Aorta (tissue), 5 donors: ENCODE measurements at places on chromosomes 3 and 15. TPM values are rescaled to one million over a fixed set of nuclear protein-coding genes. Genes with fewer than 3 reads are reported as not detected.

DNA sequence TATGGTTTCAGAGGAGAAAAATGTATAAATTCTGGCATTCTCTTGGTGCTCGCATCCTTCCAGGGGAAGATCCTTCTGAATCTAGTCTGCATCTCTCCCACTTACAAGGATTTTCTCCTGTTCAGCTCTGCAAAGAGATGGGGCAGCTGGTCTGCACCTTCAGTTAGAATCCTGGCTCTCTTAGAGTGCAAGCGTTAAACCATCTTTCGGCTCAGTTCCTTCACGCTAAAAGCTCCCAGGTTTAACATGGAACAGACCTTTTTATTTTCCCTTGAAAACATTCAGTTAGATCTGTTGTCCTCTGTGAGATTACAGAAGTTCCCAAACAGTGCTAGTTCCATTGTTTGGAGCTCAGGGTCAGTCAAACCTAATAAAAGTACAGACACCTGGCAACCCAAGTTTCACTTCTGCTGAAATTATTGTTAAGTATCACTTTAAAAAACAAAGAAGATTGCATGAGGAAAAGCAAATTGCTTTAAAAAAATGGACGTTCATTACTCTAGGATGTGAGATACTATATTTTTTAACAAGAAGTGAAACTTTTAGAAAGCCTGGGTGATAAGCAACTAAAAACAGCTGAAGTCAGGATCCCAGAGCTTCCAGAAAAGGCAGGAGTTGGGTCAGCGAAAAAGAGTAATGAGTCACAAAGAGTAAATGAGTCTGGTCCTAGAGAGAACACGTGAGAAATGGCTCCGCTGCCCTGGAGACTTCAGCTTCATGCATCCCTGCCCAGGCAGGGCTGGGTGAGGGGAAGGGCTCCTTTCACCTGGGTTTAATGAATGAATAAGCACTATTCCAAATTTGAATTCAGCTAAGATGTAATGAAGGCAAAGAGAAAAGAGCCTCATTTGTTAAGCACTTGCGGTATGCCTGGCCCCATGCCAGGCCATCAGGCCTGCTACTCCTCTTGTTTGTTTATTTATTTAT is 63.3 kb downstream of the ABTB1 start:
- no peak for DNase-seq
- no peaks in the 10 kb centered on the region for H3K27me3 ChIP-seq
- no peaks in the 10 kb centered on the region for H3K36me3 ChIP-seq

ARPIN gene
- total RNA-seq = 35.4 TPM

GOLGA8G gene
- not detected for total RNA-seq

GRCh38 chr15:89087161-89087829 is 961 bp upstream of the ABHD2 start:
- no peaks in the 10 kb centered on the region for H3K27me3 ChIP-seq
- peak overlapping the region; percentile 75 for H3K27ac ChIP-seq
- DNase-seq = no peak
- no peaks in the 10 kb centered on the region for H3K36me3 ChIP-seq

DNA sequence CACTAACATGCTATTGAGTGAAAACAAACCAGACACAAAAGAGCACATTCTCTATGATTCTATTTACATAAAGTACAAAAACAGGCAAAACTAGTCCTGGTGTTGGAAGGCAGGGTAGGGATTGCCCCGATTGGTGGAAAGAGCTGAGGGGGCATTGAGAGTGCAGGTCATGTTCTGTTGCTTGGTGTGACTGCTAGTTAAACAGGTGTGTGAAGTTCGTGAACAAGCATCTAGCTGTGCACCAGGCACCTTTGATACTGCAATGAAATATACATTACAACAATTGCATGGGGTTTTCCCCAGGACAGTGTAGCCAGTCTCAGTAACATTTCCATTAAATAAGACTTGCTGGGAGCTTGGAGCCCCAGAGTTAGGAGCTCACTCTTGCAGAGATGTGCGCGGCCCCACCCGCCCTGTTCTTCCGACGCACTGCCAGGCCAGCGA is 26.3 kb upstream of the THRB start:
- H3K27ac ChIP-seq = peak overlapping the region; percentile 20
- peaks cover 4% of the 10 kb centered on the region for H3K4me1 ChIP-seq
- DNase-seq = no peak
- H3K4me3 ChIP-seq = peak overlapping the region; percentile 82

GRAMD1C gene
- 2.7 TPM for total RNA-seq

DISP2 gene
- total RNA-seq = 0.60 TPM

- no peak for DNase-seq
- no peak overlapping the region for H3K4me3 ChIP-seq
- no peak overlapping the region for H3K27ac ChIP-seq
- H3K4me1 ChIP-seq = peaks cover 7% of the 10 kb centered on the region
- H3K27me3 ChIP-seq = no peaks in the 10 kb centered on the region
- H3K36me3 ChIP-seq = no peaks in the 10 kb centered on the region
These were observed 365.3 kb upstream of the KCNMB2 start for GRCh38 chr3:178170698-178171535.

DNA sequence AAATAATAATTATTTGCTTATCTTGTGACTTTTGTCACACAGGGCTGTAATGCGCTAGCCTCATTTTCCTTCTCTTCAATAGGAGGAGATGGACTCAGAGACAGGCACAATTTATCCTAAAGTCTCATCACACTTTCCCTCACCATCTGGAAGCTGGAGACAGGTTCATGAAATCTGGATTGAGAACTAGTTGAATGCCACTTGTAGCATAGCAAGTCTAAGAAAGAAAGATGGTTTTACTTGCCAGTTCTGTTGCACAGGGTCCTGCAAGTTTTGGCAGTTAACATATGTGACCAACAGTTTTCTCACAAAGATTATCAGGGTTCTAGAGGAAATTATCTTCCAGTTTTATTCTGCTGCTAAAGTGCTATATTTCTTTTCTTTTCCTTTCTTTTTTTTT is 9.0 kb upstream of the ZSCAN2 start:
- H3K27ac ChIP-seq = no peak overlapping the region
- no peak for DNase-seq
- no peaks in the 10 kb centered on the region for H3K4me1 ChIP-seq
- H3K4me3 ChIP-seq = no peak overlapping the region

- no peak for DNase-seq
- no peaks in the 10 kb centered on the region for H3K27me3 ChIP-seq
- no peaks in the 10 kb centered on the region for H3K36me3 ChIP-seq
- no peaks in the 10 kb centered on the region for H3K4me1 ChIP-seq
- no peak overlapping the region for H3K4me3 ChIP-seq
These were observed 104.2 kb upstream of the SPRED1 start for GRCh38 chr15:38148471-38148870.

- no peak overlapping the region for H3K27ac ChIP-seq
- DNase-seq = no peak
- no peak overlapping the region for H3K4me3 ChIP-seq
- no peaks in the 10 kb centered on the region for H3K27me3 ChIP-seq
These were observed 335.1 kb upstream of the CNTN6 start for GRCh38 chr3:757711-758110.

DNA sequence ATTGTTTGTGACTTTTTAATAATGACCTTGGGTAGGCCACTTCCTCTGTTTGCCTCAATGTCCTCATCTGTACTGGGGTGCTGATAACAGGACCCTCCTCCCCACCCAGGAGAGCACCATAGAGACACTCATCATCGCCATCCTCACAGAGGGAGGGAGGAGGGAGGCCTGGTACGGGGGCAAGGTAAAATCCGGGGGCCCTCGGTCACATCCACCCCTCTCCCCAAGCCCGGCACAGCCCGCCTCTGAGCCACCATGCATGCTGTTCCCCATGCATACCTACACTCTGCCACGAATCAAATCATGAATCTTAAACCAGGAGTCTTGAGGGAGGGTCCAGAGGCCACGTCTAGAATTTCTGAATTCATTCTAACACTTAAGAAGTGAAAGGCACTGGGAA is 74.9 kb upstream of the IQSEC1 start:
- H3K36me3 ChIP-seq = no peaks in the 10 kb centered on the region
- peak; percentile 51 for DNase-seq
- no peaks in the 10 kb centered on the region for H3K4me1 ChIP-seq
- H3K27ac ChIP-seq = no peak overlapping the region
- no peaks in the 10 kb centered on the region for H3K27me3 ChIP-seq
- no peak overlapping the region for H3K4me3 ChIP-seq

- H3K36me3 ChIP-seq = no peaks in the 10 kb centered on the region
- no peak overlapping the region for H3K4me3 ChIP-seq
- peak; percentile 64 for DNase-seq
- no peaks in the 10 kb centered on the region for H3K4me1 ChIP-seq
- H3K27me3 ChIP-seq = no peaks in the 10 kb centered on the region
These were observed 36.0 kb downstream of the NR2F2 start for GRCh38 chr15:96366526-96366877.

DNA sequence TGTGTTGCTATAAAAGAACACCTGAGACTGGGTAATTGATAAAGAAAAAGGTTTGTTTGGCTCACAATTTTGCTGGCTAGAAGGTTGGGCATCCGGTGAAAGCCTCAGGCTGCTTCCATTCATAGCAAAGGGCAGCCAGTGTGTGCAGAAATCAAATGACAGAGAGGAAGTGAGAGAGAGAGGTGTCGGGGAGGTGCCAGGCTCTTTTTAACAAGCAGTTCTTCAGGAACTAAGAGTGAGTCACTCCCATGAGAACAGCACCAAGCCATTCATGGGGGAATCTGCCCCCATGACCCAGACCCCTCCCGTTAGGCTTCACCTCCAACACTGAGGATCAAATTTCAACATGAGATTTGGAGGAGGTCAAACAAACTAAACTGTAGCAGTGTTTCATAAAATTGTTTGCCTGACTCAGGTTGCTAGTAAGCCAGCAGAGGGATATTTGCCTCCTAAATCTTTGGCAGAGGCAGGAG is 4.5 kb upstream of the PARP15 start:
- no peak for DNase-seq
- H3K4me1 ChIP-seq = no peaks in the 10 kb centered on the region
- peaks cover 3% of the 10 kb centered on the region for H3K36me3 ChIP-seq
- no peak overlapping the region for H3K4me3 ChIP-seq
- H3K27me3 ChIP-seq = no peaks in the 10 kb centered on the region
